Left renal cortex interstitium (tissue), 4 donors: ENCODE measurements at places on chromosomes 1 and 21. TPM values are rescaled to one million over a fixed set of nuclear protein-coding genes. Genes with fewer than 3 reads are reported as not detected.

- DNase-seq, result no peak
Observed at GRCh38 chr1:67716800-67717199, 31.8 kb downstream of the GADD45A start.

Gene CD101
- 2.3 TPM for polyA plus RNA-seq

Gene SAMD11
- 71.3 TPM for polyA plus RNA-seq

Gene AADACL3
- polyA plus RNA-seq, result not detected
